B cell (primary cell): ENCODE measurements at places on chromosomes 7 and 10. TPM values are rescaled to one million over a fixed set of nuclear protein-coding genes. Genes with fewer than 3 reads are reported as not detected.

DNA sequence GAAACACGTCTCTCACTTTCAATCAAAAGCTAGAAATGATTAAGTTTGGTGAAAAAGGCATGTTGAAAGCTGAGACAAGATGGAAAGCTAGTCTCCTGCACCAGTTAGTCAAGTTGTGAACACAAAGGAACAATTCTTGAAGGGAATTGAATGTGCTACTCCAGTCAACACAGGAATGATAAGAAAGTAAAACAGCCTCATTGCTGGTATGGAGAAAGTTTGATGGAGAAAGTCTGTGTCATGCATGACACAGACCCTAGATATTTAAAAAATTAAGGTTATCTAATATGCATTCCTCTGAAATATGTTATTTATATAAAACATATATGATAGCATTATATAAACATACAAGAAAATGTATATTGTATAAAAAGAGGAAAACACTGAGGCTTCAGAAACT lies 699.4 kb upstream of the FZD8 start:
- no peak for DNase-seq

- DNase-seq: no peak
These were observed 203.6 kb upstream of the NPSR1 start for GRCh38 chr7:34454381-34454780.

DNA sequence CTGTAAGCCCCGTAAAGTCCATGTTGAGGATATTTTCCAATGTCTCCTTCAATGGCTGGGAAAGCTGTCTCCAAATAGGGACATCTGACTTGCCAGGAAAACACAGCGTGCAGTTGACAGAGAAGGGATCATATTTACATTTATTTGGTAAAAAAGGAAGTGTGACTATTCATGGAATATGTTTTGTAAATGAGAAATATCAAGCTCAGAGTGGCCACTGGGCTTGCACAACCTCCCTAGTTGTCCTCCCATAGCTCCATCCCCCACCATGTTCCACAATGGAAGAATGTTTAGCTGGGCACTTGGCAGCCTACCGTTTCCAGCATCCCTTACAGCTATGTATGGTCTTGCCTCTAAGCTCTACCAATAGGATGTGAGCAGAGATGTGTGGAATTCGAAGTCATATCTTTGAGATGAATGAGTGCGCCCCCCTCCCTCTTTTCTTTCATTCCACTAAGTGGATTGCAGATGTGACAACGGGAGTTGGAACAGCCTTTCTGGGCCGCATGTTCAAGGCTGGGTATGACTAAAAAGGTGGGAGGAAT lies 306.6 kb upstream of the ZMIZ1 start:
- DNase-seq: no peak

DNA sequence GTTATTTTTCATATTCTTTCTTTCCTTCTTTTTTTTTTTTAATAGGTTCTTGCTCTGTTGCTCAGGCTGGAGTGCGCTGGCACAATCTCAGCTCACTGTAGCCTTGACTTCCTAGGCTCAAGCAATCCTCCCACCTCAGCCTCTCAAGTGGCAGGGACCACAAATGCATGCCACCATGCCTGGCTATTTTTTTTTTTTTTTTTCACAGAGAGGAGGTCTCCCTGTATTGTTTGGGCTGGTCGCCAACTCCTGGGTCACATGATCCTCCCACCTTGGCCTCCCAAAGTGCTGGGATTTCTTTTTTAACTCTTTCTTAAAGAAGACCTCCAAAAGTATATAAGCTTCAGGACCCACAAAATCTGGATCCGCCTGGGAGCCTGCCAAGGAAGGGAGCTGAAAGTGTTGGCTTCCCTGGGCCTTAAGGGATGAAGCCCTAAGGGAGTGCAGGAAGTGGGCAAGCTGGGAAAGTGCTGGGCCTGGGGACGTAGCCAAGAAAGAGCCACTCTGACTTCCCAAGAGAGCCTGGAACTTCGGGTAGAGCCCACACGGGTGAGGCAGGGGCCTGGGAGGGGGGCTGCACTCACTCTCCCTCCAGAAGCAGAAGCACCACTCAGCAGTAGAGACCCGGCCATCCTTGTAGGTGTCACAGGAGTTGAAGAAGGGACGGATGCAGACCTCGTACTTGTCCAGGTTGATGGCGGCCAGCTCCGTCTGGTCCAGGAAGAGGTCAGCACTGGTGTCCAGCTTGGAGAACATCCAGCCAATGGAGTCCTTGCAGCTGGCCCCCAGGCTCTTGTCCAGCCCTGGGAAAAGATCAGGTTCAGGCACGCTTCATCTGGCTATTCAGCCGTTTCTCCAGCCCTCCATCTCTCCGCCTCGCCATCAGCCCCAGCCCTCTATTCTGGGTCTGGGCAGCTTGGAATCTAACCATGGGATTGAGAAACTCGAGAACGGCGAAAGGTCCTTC lies 21.8 kb downstream of the SPOCK2 start:
- DNase-seq: no peak

The C7orf25 gene
- 2.1 and 2.3 TPM in 2 replicates for polyA plus RNA-seq

- DNase-seq: peak; percentile 56
These were observed 36.3 kb downstream of the ABCB1 start for GRCh38 chr7:87564296-87564963.

GRCh38 chr10:31659665-31660064 lies 269.0 kb downstream of the ARHGAP12 start:
- no peak for DNase-seq

- peak; percentile 6 for DNase-seq
These were observed 149.2 kb upstream of the GHITM start for GRCh38 chr10:83990126-83990525.

DNA sequence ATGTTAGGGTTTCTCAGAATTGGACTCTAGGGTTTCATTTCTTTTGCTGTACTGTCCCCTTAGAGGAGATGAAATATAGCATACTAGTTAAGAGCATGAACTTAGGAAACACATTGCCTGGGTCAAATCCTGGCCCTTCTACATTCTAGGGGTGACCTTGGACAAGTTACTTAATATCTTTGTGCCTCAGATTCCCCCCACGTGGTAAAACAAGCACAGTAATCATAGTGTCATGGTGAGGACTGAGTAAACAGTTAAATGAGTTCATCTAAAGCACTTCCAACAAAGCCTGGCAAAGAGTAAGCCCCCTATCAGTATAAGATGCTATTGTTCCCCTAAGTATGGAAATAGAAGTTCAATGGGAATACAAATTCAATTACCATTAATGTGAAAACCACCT lies 5.1 kb downstream of the DPY19L1 start:
- no peak for DNase-seq

- DNase-seq: no peak
These were observed 427.9 kb upstream of the CELF2 start for GRCh38 chr10:10589540-10590303.

GRCh38 chr7:100431286-100431735 lies 1.7 kb downstream of the MEPCE start:
- DNase-seq: peak; percentile 49

- no peak for DNase-seq
These were observed 46.2 kb upstream of the COMTD1 start for GRCh38 chr10:75281974-75282373.

DNA sequence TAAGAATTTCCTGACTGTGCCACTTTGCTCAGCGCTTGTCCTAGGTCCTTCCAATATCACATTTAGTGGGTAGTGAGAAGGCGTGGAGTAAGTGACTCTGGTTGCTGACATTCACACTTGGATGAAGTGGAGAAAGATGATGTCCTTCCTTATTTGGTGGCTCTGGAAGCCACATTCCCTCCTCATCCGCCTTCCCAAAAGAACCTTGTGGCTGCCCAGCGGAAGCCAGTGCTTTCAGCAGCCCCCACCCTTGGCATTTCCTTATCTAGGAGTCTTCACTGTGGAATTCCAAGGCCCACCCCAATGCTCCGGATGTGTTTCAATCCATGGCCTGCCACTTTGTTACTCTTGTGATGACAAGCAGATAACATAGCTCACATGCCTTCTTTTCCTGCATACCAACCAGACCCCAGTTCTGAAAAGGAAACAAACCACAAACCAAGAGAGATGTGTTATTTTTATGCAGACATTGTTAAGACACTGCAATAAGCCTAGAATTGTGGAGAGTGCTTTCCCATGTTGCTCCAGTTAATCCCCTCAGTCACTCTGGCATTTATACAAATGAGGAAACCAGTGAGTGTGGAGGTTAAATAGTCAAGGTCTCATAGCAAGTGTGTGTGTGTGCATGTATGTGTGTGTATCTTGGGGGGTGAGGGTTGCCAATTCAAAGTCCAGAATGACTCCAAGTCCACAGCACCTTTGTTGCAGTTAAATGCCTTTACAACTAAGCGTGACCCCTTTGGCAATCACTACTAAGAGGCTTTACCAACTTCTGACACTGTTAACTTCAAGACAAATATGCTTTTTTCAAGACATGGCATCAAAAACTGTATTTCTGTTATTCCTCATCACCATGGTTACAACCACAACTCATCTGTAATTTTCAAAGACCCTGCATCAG lies 10.3 kb upstream of the ANKRD1 start:
- DNase-seq: no peak

DNA sequence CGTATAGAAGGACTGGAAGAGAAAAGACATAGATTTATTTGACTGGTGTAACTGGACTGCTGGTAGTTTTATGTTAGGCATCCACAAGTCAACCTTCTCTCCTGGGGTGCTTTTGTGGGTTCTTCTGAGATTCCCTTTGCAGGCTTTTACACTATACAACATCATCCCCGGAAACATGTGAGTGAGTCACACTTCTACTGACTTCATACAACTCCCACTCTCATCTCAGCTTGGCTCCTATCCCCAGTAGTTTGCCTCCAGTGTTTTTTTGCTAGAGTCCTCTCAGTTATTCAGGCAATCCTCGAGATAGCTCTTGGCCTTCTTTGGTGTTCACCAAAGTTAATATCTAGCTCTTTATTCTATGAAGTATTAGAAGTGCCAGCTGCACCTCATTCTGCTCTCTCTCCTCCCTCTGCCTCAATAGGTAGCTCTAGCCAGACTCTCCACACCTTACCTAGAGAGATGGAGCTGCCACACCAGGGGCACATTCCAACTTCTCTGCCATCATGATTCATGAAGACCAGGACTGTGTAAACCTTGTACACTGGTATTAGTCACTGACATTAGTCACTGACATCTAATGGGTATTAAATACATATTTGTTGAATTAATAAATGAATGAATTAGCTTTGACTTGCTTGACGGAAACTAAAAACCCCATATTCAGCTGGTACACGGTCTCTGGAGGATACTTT lies 281.9 kb downstream of the PPP1R3A start:
- DNase-seq: no peak

- DNase-seq: no peak
These were observed 479.8 kb upstream of the SEMA3A start for GRCh38 chr7:84674236-84674913.

The CAV1 gene
- polyA plus RNA-seq: 0.69 and 0.95 TPM in 2 replicates

- DNase-seq: no peak
These were observed 113.8 kb upstream of the ADO start for GRCh38 chr10:62690703-62691102.

DNA sequence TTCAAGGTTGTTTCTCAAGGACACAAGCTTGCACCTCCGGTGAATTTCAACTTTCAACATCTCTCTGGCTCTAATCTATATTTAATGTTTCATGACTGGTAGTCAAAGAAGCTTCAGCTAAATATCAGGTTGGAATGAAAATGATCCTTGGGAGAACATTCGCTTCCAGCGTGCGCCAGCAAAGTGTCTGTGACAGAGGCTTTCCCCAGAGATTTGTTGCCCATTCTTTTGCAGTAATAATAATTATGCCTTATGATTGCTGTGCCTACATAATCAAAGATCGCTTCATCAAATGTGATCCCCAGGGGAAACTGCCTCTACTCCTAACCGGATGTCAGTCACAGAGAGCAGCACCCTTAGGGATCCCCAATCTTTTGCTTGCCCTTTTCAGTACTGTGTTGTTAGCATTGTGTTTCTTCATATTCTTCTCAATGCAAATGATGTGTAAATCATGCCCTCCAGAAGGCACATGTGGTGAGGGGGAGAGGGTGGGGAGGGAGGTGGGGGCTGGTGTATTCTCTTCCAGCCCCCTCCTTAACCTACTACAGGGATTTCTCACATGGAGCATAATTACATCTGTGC lies 30.5 kb downstream of the FZD1 start:
- DNase-seq: no peak

The CCDC146 gene
- 5.6 and 5.9 TPM in 2 replicates for polyA plus RNA-seq

DNA sequence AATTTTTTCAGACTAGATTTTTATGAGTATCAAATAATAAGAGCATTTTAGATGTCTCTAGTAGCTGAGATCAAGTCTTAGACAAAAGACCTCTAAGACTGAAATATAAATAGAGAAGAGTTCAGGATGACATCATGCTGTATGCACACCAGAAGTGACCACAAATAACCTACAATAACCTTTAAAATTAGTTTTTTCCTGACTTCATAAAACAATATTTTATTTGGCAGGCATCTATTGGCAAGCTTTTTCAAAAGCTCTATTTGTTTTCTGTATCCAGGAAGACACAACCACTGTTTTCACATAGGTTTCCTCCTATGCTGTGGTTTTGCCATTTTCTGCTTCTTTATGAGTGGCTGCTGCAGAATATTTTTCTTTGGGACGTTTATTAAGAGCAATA lies 359.1 kb downstream of the CRPPA start:
- no peak for DNase-seq

GRCh38 chr7:105218215-105218614 lies 170.5 kb downstream of the SRPK2 start:
- DNase-seq: no peak

The HOXA4 gene
- polyA plus RNA-seq: 0.30 TPM in 1 of 2 replicates, not detected in the other

DNA sequence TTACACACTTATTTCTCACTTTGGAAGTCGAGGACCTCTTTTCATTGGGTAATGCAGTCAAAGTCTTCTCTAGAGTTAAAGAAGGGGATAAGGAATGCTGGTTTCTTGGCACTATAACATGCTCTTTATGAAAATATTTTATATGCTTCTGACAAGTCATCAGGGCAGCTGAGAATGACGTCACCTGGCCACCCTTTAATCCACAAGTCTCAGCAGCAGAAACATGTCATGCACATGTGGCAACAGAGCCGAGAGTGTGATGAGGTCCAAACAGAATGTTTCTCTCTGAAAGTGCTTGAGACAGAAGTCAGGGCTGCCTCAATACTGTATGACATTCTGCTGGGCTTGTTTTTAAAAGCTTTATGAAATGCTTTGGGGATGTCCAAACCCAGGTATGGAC lies 63.5 kb upstream of the C10orf90 start:
- DNase-seq: no peak

- DNase-seq: no peak
These were observed 14.9 kb downstream of the OR9A2 start for GRCh38 chr7:143012001-143012400.

The MBL2 gene
- polyA plus RNA-seq: not detected in 2 replicates

DNA sequence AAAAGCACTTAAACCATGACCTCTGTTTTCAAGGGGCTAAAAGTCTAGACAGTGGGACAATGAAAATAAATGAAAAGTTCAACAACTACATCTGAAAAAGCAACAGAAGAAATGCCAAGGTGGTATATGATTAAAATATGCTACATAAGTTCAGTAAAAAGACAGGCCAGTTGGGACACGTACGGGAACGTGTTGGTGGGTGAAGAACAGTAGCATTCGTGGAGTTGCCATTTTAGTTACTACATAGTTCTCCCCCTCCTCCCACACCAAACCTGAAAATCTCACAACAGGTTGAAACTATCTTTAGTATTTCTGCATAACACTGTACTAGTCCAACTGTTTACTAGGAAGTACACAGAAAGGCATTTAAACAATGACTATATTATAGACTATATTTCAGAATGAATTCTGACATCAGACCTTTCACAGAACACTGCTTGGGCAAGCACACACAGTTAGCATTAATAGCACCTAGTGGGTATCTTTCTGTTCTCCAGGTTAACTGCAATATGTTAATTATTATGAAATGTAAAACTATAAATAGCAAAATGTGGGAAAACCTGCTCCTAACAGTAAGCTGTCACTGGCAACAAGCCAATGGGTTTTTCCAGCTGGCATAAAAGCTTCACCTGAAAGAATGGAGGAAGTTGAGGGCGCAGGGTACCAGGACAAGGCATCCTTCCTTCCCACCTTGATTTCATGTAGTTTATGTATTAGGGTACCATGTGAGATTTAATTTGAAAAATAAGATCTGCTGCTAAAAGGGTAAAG lies 135.0 kb downstream of the STRA8 start:
- DNase-seq: no peak
